ENCODE measurements at places on chromosomes 4 and X. TPM values are rescaled to one million over a fixed set of nuclear protein-coding genes. Genes with fewer than 3 reads are reported as not detected.

HPGDS gene
- total RNA-seq: 9.6 TPM

CLDN2 gene
- total RNA-seq: 0.10 TPM

HHIP gene
- total RNA-seq: 3.6 TPM

S100P gene
- total RNA-seq: 26.0 TPM

NUDT11 gene
- total RNA-seq: 7.3 TPM

Data from skin of body (tissue), 3 donors.